T-helper 2 cell (primary cell): ENCODE measurements at places on chromosomes 5 and 9.

DNA sequence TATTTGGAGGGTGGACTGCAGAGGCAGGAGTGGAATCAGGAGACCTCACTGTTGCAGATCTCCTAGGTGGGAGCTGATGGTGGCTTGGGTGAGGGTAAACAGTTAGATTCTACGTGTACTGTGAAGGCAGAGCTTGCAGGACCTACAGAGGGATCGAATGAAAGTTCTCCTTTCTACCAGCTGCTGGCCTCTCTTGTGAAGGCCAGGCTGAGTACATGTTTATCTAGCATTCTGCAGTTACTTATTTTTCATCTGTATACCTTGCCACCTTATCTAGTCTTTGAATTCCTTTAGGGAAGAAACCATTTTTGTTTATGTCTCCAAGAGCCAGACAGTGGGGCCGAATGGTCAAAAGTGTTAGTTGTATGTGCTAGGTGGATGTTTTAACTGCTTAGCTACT, 57.6 kb downstream of the PTTG1 start:
- no peak for DNase-seq

DNA sequence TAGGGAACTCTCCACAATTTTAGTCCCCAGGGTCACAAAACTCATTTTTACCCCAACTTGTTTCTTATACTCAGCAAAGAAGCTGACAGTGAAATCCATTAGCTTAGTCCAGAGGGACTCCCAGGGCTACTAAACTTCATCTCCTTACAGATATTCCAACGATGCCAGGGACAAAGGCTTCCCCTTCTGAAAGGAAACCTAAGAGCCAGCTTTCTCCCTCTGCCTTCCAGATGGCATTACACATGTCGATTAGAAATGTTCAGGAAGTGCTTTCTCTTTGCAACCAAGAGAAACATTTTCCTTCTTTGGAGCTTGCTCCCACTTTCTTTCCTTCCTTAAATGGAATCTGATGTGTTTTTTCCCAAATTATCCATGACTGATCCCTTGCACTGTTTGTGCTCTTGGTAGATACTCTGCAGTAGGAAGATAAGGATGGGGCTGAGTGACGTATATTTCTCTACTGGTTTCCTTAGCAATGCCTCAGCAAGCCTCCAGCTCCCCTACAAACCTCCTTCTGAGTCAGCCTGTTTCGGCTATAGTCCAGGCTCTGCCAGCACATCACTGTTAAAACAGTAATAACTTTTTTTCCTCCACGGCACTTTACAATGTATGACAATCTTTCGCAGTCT, 43.0 kb upstream of the HTR4 start:
- DNase-seq = no peak

DNA sequence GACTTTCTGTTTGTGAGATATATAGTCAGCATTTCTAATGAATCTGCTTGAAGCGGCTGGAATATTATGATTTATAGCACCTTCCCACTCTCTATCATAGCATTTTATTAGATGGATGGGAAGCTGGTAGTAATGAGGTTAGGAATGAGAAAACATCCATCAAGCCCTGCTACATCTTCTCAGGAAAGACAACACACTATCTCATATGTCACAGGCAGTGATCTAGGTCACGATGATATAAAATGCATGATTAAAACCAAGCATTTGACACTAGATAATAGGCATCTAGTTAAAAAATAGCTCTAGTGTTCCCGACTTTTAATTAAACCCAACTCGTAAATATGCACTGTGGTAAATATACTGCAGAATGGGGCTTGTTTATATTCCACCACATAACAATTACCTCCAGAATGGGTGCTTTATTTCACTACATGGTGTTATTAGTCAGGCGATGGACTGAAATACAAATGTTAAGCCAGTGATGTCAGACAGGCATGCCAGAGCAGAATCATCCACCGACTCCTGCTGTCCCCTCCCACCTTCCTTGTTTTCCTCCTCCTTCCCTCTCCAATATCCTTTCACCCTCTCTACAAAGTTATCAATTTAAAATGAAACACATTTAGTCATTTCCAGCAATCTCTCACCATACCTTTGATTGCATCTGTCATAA, 286.8 kb downstream of the SPATA31D1 start:
- no peak for DNase-seq

GRCh38 chr5:74138721-74139120, 501.8 kb downstream of the ENC1 start:
- no peak for DNase-seq

GRCh38 chr5:3778000-3778550, 182.4 kb downstream of the IRX1 start:
- no peak for DNase-seq

- no peak for DNase-seq
These were observed 65.8 kb downstream of the ERAP1 start for GRCh38 chr5:96741891-96742309.

- DNase-seq = no peak
These were observed 28.5 kb upstream of the CTSV start for GRCh38 chr9:97067490-97067889.

DNA sequence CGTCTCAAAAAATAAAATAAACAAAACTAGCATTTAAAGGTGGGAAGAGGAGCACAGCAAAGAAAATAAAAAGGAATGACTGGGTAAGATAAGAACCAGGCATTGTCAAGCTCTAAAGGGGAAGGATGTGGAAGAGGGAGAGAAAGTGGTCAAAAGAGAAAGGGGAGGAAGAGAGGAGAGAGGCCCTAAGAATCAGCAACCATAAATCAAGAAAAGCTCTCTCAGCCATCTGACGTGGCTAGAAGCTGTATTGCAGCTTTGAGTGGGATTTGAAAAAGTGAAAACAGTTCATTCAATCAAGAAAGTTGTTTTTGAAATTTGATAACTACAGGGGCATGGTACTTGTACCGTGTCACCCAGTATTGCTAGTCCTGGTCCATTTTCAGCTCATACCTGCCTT, 45.4 kb upstream of the F2R start:
- no peak for DNase-seq

DNA sequence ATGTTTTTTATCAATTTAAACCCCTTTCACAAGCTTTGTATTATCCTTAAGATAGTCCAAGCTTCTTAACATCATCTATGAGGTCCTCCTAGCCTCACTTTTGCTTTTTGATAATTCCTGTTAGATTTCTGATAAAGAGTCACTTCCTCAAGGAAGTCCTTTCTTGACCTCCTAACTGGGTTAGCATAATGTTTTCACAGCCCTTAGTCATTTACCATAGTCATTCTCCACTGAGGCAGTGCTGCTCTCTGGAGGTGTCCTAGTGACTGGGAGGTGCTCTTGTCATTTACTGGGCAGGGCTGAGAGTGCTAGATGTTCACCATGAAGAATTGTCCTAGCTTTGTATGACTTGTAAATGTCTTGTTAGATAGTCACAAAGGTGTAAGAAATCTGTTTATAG, 26.4 kb downstream of the TNPO1 start:
- no peak for DNase-seq

GRCh38 chr9:134766587-134766986, 114.0 kb upstream of the FCN2 start:
- no peak for DNase-seq

DNA sequence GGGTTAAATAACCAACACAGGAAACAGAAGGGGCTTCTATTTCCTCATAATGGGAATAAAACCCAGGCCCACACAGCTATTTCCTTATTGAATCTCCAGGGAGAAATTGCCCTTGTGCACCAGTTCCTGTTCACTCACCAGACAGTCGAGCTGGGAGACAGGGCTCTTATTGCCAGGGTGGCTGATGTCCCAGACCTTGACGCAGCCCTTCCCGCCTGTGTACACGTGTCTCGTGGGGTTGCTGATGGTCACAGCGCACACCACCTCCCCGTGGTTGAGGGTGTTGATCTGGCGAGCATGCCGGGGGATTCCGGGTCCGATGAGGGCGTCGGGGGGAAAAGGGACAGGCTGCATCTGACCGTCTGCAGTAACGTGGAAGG, 96.5 kb downstream of the TLE1 start:
- no peak for DNase-seq
